ENCODE measurements at places on chromosomes 12 and 14. TPM values are rescaled to one million over a fixed set of nuclear protein-coding genes. Genes with fewer than 3 reads are reported as not detected.

CCDC60 gene
- not detected for total RNA-seq

ADAMTS20 gene
- total RNA-seq = not detected

CCDC88C gene
- total RNA-seq = 4.4 TPM

CISTR gene
- 3.7 TPM for total RNA-seq

DNA sequence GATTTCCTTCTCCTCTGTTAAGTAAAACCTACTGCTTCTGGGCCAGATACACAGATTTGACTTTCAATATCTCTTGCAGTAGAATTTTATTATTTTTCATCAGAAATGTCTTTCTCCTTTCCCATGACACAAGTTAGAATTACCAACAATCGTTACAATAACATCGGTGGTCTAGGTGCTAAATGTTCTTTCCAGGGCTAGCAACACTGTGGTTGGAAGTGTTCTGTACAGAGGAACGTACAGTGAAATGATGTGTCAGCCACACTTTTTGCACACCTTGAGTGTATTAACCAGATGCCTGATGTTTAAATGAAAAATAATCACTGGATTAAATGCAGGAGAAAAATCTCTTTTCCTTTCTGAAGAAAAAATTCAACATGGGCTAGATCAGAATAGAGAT is 27.7 kb upstream of the KLRD1 start:
- no peak overlapping the region for H3K4me3 ChIP-seq
- H3K27ac ChIP-seq = no peak overlapping the region
- H3K27me3 ChIP-seq = no peaks in the 10 kb centered on the region
- H3K4me1 ChIP-seq = no peaks in the 10 kb centered on the region

GRCh38 chr12:89576572-89577220 is 50.8 kb upstream of the POC1B start:
- no peak overlapping the region for H3K27ac ChIP-seq
- DNase-seq = no peak

- H3K36me3 ChIP-seq = no peaks in the 10 kb centered on the region
- no peak overlapping the region for H3K27ac ChIP-seq
- H3K4me1 ChIP-seq = peaks cover 3% of the 10 kb centered on the region
- H3K27me3 ChIP-seq = no peaks in the 10 kb centered on the region
- no peak for DNase-seq
Observed at GRCh38 chr12:172732-173161, 41.2 kb downstream of the SLC6A12 start.

- no peak overlapping the region for H3K4me3 ChIP-seq
- peak overlapping the region; percentile 37 for H3K27ac ChIP-seq
- H3K36me3 ChIP-seq = no peaks in the 10 kb centered on the region
- H3K4me1 ChIP-seq = no peaks in the 10 kb centered on the region
Observed at GRCh38 chr12:67394550-67394949, 125.4 kb downstream of the CAND1 start.

DNA sequence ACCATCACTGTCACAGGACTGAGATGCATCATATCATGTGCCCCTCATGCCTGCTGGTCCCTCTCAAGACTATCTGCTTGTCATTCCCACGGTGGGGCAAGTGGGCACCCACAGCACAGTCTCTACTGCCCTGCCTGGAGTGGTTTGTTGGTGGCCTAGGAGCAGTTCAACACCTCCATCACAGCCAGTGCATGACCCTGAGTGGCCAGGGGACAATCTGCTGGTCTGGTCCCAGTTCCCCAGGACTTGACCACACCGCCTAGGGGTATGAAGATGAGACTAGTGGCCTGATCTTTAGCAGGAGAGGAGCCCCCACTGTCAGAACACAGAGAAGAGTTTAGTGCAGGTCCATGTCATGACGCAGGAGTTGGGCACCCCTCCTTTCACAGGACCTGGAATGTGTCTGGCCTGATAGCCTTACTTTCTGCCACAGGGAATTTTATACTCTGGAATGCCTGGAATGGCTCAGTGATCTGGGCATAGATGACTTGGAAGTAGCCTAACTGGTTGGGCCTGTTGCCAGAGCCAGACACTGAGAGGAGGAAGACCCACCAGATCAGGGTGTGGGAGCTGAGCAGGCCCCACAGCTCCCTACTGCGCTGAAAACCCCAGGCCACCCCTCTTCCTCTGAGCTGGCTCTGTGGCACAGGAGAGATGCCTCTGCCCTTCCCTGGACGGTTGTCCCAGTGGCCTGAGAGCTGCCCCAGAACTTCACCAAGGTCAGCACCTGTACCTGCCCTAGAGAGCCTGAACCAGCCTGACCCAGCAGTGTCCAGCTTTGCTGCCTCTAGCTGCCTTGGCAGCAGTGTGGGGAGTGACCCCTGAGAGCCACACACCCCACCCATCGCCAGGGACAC is 83.3 kb downstream of the PUS7L start:
- H3K27ac ChIP-seq = no peak overlapping the region
- H3K4me3 ChIP-seq = no peak overlapping the region
- H3K4me1 ChIP-seq = no peaks in the 10 kb centered on the region
- H3K27me3 ChIP-seq = no peaks in the 10 kb centered on the region
- DNase-seq = no peak
- no peaks in the 10 kb centered on the region for H3K36me3 ChIP-seq

GRCh38 chr14:86087377-86087776 is 557.4 kb downstream of the FLRT2 start:
- no peak overlapping the region for H3K4me3 ChIP-seq
- no peaks in the 10 kb centered on the region for H3K36me3 ChIP-seq
- H3K27ac ChIP-seq = no peak overlapping the region
- H3K27me3 ChIP-seq = no peaks in the 10 kb centered on the region
- DNase-seq = no peak
- no peaks in the 10 kb centered on the region for H3K4me1 ChIP-seq

GRCh38 chr14:60485057-60485597 is 736 bp downstream of the C14orf39 start:
- no peaks in the 10 kb centered on the region for H3K36me3 ChIP-seq
- no peak for DNase-seq
- peaks cover 11% of the 10 kb centered on the region for H3K4me1 ChIP-seq
- no peak overlapping the region for H3K4me3 ChIP-seq
- peaks cover 14% of the 10 kb centered on the region for H3K27me3 ChIP-seq
- no peak overlapping the region for H3K27ac ChIP-seq

DNA sequence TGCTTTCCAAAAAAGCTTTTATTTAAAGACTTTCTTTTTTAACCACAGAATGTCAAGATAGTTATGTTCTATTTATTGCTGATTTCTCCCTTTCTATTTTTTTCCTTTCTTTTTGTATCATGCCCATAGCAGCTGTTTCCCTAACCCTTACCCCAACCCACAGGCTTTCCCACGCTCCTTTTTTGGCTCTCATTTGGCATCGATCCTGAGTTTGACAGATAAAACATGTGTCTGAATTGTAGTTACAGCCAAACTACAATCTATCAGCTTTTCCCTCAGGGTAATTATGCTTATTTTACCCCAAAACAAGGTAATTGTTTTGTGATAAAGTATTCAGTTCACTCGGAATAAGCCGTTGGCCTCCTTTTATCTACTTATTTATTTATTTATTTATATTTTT is 46.7 kb downstream of the PDE3A start:
- H3K27me3 ChIP-seq = no peaks in the 10 kb centered on the region
- H3K36me3 ChIP-seq = no peaks in the 10 kb centered on the region

DNA sequence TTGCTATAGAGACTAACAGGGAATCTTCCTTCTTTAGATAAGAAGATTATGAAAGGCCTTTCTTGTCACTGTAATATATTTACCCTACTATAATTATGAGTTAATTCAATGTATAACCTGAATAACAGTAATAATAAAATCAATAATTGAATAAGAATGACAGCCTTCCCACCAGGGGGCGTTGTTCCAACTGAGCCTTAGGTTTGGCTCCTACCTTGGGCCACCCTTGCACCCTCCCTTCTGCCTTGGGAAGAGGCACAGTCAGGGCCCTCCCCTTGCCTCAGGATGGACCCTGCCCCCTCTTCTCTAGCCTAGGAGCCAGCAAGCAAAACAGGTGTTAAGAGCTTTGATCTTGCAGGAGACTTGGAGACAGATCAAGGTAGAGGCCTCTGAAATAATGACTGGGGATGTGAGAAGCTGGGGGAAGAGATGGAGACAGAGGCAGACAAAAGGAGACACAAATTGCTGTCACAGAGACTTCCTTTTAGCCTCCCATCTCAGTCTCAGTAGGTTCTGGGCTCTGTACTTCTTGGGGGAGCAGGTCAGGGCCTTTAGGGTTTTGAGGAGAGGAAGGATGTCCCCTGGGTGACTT is 40.1 kb upstream of the CISTR start:
- no peaks in the 10 kb centered on the region for H3K27me3 ChIP-seq
- no peaks in the 10 kb centered on the region for H3K4me1 ChIP-seq
- H3K4me3 ChIP-seq = no peak overlapping the region
- DNase-seq = no peak

Measured in right atrium auricular region (tissue), 2 donors.